Activated CD4-positive, alpha-beta T cell treated with anti-CD3 and anti-CD28 coated beads, Interleukin-2, amount 50 U/mL, for 24 hours (primary cell): ENCODE measurements at places on chromosomes 7 and 10.

GRCh38 chr10:91796331-91797047 lies 1.7 kb upstream of the TNKS2 start:
- DNase-seq = peak; percentile 49

DNA sequence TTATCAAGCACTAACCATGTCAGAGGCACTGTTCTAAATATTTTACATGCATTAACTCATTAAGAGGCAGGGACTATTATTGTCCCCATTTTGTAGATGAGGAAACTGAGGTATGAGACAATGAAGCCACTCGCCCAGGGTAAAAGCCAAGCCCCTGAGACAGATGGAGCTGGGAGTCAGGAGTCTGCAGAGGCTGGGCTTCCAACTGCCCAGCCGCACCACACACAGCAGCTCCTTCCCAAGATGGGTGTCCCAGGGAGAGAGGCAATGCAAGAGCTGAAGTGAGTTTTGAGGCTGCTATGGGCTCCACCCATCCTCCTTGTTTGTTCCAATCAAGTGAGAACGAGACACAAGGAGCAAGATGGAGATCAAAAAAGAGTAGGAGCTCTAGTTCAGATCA lies 244.2 kb downstream of the KCNMA1 start:
- DNase-seq = no peak

DNA sequence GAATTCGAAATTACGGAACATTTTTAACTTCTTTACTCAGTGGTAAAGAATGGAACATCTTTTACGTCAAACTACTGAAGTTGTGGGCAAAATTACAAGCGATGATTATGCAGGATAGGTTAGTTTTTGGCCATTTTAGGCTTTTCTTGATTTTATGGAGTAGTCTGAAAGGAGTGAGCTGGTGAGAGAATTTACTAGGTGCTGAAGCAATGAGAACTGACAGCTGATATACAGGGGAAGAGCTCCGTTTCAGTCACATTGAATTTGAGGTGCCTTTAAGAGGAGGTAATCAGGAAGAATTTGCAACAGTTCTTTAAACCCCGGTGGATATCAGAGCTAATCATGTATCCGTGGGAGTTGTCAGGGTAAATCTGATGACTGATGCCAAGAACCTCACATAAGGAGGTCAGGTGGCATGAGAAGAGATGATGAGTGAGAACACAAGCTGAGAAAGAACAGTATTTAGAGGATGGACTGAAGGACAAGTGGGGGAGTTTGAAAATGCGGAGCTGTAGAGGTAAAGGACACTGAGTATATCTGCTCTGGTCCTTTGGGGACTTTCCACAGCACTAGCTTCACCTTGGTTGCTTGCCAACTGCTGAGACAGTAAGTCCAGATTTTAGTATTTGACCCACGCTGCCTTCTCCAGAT lies 104.3 kb downstream of the AHR start:
- no peak for DNase-seq

DNA sequence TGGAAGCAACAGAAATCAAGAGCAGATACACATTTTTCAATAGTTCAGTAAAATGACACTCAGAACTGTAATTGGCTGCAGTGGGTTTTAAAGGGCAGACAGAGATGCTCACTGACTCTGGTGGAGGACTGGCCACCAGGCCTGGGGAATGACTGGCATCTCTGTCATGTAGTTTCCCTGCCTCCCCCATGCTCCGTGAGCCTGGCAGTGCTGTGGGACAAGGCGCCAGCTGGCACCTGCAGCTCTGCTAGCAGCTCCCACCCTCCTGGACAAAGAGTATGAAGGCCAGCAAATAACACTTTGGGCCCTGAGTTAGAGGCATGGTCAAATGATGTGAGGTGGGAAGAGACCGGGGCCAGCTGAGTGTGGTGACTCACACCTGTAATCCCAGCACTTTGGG lies 15.0 kb downstream of the TSPAN33 start:
- no peak for DNase-seq

- DNase-seq = no peak
These were observed 211.5 kb downstream of the CREB5 start for GRCh38 chr7:28623863-28624262.

GRCh38 chr10:13439313-13440184 lies 89.3 kb downstream of the BEND7 start:
- no peak for DNase-seq

DNA sequence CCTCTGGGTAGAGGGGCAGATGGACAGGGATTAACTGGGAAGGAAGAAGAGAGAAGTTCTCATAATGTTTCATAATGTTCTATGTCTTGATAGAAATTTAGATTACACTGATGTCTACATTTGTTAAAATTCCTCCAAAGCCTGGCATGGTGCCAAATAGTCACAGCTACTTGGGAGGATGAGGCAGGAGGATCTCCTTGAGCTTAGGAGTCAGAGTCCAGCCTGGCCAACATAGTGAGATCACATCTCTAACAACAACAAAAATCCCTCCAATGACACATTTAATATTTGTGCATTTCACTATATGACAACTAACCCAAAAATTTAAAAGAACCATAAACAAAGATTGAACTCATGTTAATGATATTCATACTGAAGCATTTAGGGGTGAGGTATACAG lies 33.0 kb upstream of the PPP1R3C start:
- no peak for DNase-seq

- DNase-seq = no peak
These were observed 85.6 kb downstream of the RAPGEF5 start for GRCh38 chr7:22271311-22271710.

DNA sequence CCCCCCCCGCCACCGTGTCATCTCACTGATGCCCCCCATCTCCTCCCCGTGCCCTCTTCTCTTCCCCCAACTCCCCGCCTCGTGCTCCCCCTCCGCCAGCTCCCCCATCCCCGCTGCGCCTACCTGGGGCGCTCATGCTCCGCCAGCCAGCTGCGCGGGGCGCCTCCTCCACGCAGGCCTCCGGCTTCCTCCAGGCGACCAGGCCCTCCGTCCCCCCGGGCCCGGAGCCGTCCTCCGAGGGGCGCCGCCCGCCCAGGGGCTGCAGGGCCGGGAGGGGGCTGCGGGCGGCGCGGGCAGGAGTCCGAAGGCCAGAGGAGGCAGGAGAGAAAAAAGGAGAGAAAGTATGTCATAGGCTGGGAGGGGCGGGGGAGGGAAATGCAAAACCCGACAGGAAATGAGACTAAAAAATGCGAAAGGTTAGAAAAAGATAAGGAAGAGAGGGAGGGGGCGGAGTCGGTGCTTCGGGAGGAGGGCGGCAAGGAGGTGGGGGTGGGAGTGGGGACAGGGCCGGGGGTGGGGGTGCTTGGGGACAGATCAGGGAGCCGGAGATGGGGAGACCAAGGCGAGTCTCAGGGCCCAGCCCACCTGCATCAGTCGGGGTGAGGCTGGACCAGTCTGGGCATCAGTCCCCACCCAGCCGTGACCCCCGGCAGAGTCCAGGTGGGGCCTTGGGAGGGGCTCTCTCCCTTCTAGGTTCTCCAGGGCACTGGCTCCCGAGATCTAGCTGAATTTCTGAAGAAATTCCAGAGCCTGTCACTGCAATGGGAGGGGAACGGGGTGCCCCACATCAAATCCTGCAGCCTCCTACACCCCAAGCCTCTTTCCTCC lies at the start of gene CARD11:
Gene CARD11, minus strand, starts transcription at position 324 of the 828 bp plus-strand sequence. CDS start 85,361 bp downstream, outside the sequence.
- no peak for DNase-seq

DNA sequence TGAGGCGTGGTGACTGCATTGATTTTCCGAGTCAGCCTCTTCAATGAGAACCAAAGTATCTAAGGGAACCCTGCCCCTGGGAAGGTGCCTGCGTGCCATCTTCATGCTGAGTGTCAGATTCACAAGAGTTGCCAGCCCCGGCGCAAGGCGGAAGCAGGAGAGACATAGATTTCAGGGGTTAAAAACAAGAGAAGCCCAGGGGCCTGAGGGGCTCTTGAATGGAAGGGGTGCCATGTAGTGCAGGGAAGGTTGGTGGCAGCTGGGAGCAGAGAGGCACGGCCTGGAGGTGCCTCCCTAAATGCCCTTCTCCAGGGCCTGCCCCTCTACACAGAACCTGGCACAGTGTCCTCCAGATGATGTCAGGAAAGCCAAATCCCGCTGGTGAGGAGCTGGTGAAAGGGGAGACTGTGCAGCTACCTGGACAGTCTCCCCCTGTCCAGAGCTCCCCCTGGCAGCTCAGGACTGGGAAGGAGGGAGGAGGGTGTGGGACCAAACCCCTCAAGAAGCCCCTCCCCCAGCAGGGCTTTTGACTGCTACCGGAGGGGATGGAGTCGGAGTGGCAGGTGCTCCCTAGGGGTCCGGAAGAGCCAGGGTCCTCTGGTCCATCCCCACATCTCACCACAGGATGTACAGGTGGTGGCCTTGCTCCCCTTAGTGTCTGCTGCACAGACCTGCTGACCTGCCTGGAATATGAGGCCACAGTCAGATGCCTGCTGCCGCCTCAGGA lies 137.9 kb downstream of the TCERG1L start:
- no peak for DNase-seq

DNA sequence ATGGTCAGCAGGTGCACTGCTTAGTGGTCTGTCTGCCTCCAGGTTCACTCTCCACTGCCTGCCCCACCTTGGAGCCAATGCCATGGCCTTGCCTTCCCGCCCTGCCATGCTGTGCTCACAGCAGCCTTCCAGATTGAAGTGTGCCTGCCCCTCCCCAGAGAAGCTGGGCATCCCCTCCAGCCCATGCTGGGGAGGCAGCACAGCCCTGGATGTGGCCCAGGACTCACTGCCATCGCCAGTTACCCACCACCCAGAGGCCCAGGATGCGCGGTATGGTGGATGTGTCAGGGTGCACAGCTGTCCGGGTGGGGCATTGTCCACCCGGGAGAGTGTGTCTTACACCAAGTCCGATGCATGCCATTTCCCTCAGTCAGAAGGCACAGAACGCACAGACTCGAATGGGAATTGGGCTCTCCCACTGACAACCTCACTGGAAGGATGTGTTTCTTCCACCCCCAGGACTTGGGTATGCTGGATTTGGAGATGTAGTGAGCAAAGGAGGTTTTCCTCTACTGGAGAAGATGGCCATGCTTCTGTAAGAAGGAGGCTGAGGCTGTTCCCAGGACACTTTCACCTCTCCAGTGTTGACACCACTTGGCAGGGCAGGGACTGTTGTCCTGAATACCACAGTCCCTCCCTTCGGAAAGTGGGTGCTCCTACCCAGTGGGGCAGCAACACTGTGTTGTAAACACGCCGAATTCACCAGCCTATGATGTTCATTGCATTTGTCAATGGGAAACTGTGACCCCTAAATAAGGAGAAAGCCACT lies 122.0 kb downstream of the ADARB2 start:
- no peak for DNase-seq

DNA sequence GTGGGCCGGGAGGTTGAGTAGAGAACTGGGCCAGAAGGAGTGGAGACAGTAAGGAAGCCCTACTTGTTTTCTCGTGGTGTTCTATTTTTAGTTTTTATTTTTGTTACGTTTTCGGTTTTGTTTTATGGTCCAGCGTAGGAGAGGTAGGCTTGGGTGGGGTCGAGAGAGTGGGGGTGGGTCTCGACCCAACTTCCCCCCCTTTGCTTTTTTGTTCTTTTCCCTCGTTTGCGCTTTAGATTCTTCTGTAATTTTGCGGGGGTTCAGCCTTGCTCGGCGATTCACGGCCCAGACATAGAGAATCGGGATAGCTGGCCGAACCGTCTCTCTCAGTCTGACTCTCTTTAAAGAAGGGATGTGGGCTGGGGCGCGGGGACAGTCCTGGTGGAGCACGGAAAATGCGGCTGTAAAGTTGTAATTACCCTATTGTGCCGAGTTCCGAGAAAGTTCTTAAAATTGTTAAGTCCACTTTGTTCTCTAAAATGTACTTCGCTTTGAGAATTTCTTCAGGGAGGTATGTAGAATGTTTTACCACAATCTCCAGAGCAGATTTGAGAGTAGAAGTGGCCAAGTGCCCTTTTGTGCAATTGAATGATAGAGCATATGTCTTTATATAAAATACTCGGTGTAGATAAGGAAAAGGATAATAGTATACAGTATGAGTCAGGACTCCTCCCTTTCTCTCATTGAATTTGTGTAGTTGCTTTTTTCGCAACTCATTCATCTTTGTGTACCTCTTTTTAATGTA lies 816 bp downstream of the DMTF1 start:
- peak; percentile 13 for DNase-seq

DNA sequence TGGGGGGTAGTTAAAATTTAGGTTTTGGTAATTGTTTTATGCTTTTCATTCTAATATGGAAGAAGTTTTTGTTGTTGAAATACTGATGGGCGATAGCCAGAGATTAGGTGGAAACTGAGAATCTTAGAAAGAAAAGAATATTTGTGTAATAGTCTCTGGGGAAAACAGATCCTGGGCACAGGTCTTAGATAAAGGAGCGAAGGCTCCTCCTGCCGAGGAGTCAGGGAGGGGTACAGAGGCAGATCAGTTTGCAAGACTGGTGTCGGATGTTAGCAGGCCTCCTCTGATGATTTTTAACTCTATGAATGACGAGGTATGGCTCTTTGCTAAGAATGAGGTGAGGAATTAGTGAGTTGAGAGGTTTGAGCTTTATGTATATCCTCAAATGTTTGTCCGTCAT lies 339.7 kb downstream of the HGF start:
- no peak for DNase-seq

- no peak for DNase-seq
These were observed 32.0 kb downstream of the CCDC186 start for GRCh38 chr10:114142018-114142417.

GRCh38 chr7:147478796-147479195 lies 1111.8 kb upstream of the C7orf33 start:
- no peak for DNase-seq
